ENCODE measurements at places on chromosomes 2 and 18.

GRCh38 chr2:240982821-240983281 is 15.6 kb upstream of the SNED1 start:
- no peak for DNase-seq

- no peak for DNase-seq
These were observed 27.1 kb upstream of the IHH start for GRCh38 chr2:219087848-219088247.

DNA sequence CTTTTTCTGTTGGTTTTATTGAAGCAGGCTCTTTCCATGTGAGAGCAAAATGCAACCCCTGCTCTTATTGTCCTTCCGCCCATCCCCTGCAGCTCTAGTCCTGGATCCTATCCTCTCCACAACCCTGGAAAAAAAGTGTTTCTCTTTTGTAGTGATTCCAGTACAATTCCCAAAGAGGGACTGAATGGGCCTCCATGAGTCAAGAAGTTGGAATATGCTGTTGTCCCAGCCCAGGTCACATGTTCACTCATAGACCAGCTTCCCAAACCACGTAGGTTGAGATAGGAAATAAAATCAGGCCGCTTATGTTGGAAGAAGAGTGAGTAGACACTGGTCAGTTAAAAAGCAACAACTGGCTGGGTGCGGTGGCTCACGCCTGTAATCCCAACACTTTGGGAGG is 39.4 kb downstream of the CPO start:
- no peak for DNase-seq

DNA sequence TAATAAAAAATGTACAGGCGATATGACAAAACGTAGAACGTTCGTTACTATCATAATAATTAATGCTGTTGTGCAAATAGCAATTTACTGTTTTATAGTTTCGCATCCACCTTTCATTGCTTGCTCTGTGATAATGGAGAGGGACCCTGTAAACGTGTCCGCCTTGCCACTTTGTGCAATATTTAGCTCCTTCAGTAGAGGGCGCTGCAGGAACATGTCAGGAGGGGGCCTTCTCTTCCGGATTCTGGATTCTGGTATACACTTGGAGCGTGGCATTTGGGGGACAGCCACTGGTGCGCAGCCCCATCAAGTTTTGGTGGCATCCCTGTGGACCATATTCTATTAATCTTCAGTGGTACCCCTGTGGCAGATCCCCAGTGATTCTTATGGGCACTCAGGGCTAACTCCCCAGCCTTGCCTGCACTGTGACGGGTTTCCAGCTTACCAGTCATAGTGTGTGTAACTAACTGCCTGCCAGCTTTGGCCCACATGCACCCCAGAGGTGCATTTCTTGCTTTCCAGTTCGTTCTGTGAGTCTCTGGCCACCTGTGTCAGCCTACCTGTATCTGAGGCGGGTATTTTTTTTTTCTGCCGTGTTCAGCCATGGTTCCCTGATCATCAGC is 140.3 kb downstream of the CYRIA start:
- DNase-seq: peak; percentile 36

DNA sequence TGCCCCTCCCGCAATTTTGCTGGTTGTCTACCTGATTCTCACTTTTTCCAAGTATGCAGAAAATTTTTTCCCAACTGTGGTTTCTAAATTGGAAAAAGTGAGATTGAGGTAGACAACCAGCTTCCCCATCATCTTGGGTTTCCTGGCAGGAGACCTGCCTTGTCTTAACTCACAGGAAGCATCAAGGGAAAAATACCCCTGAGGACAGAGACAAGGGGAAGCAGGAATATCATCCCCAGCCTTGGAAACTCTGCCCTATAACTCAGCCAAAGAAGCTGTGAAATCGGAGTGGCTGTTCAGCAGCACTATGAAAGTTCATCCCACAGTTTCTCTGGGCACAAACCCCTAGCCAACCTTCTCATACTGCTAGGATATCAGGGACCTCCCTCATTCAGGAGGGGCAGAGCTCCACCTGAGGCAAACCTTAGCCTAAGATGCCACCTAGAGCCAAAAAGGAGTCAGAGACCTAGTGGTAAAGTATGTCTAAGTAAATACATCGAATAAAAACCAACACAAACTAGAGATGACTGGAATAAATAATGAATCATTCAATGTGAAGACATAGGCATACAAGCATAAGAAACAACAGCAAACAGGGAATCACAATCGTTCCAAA is 68.2 kb downstream of the ZSWIM2 start:
- DNase-seq: peak; percentile 63

- DNase-seq: no peak
These were observed 498.7 kb downstream of the BCL11A start for GRCh38 chr2:60054571-60055340.

GRCh38 chr2:37563375-37564015 is 107.9 kb downstream of the CDC42EP3 start:
- DNase-seq: no peak

- DNase-seq: no peak
These were observed 484 bp upstream of the DARS1 start for GRCh38 chr2:135985826-135986393.

GRCh38 chr2:55112229-55113031 is 62.2 kb upstream of the RTN4 start:
- no peak for DNase-seq

DNA sequence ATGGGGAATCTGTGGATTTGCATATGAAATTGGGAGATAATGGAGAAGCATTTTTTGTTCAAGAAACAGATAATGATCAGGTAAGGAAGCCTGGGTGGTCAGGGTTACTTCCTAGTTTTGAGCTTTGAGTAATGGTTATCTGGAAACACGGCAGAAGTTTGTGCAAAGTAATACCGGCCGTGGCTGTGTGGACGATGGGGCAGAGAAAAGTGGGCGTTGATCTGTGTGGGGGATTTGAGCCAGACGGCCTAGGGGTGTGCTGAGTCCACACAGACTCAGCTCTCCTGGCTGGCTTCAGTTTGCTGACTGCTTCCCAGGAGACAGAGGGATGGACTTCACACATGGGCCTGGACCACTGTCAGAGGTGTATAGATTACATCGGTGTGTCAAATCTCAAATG is 21.3 kb downstream of the LPIN1 start:
- no peak for DNase-seq

GRCh38 chr2:236939721-236940231 is 145.9 kb upstream of the COPS8 start:
- no peak for DNase-seq

- no peak for DNase-seq
These were observed 37.2 kb downstream of the DRC1 start for GRCh38 chr2:26438926-26439325.

DNA sequence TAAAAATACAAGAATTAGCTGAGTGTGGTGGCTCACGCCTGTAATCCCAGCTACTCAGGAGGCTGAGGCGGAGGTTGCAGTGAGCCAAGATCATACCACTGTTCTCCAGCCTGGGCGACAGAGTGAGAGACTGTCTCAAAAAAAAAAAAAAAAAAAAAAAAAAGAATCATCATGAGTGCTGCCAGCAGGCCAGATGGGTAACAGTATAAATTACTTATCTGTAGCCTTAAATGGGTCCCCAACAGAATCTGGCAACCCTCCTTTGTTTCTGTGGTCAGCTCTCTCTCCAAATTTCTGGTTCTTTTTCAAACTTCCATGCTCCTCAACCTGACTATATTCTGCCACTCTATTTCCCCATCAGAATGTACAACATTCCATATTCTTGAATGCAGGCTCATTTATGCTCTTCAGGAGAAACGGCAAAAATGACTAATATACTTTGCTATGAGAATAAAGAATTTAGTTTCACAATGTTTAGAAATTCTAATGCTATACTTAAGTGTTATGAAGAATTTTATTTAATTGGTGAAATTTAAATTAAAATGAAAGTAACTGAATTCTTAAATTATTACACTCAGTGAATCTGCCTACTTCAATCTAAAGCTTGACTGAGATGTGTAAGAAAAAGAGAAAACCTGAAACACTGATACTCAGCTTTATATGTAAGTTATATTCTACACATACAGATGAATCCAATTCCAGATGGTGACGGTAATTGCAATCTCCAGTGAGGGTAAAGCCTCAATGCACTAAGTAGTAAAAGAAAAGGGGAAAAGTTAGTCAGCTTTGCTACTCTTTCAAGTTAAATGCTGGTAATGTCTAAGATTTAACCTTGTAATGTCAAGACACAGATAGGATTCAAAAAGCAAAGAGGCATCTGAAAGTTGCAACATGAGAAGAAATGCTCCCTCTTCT is 24.8 kb downstream of the LPIN2 start:
- DNase-seq: no peak

GRCh38 chr18:48934415-48934722 is 16.4 kb downstream of the SMAD7 start:
- DNase-seq: no peak

DNA sequence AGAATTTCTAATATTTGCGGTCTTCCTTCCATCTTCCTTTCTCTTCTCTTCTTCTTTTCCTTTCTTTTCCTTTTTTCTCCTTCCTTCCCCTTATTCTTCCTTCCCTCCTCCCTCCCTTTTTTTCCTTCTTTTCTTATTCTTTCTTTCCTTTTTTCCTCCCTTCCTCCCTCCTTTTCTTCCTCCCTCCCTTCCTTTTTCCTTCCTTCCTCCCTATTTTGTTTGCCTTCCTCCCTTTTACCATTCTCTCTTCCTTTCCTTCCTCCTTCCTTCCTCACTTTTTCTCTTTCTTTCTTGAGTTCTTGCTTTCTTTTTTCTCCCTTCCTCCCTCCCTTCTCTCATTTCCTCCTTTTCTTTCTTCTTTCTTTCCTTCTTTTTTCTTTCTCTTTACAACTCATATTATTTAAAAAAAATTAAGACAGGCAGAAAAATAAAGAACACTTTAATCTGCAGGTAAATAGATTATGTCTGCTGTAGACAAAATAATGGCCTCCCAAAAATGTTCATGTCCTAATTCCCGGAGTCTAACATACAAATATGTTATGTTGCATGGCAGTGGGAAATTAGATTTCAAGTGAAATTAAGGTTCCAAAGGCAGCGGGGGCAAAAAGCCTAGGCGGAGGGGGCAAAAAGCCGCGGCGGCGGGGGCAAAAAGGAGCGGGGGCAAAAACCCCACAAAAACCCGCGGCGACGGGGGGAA is 152.4 kb downstream of the ANKRD30BL start:
- DNase-seq: no peak

GRCh38 chr18:72601481-72601880 is 57.3 kb upstream of the CBLN2 start:
- DNase-seq: no peak

- no peak for DNase-seq
These were observed 143.9 kb upstream of the DLX2 start for GRCh38 chr2:172246649-172247048.

DNA sequence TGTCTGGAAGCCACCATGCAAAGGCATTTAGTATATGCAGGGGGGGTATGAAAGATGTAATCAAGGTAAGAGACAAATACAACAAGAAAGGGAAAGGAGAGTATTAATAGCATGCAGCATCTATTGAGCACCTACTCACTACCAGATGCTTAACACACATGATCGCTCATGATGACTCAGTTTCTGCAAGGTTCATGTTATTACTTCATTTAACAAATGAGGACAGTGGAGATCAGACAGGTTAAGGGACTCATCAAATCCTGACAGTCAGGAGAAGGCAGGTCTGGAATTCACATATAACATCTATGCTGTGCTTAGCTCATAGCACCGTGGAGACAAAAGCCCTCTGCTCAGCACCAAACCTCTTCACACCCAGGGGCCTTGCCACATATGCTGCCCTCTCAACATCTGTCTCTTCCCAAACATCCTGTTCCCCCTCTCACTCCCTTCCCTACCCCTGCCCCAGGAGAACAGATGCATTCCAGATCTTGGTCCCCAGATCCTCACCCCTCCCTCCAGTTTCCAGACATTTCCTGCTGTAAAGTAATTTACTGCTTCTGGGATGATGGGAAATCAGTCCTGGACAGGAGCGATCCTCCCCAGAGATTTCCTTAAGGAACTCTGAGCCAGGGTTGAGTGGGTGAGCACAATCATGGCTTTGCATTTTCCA is 155.3 kb downstream of the ANTXR1 start:
- DNase-seq: no peak

GRCh38 chr2:63755965-63756364 is 85.7 kb upstream of the UGP2 start:
- no peak for DNase-seq

DNA sequence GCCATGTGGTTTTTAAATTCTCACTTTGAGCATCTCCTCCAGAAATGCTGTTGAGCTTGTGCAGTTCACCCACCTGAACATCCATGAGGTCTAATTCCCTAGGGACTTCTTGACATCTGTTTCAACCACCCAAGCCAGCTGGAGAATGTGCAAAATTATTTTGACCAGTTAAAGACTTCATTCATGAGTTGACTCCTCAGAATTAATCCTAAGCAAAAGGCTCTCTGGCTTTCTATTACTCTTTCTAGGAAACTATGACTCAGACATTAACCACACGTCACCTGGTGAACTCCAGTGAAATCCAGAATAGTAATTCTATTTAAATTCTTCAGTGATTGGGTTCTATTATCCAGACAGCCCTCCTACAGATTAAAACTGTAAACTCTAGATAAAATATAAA is 247.5 kb downstream of the NBAS start:
- no peak for DNase-seq

- no peak for DNase-seq
These were observed 69.4 kb downstream of the LOXHD1 start for GRCh38 chr18:46587600-46587999.

- no peak for DNase-seq
These were observed 75.6 kb upstream of the REG3A start for GRCh38 chr2:79235135-79235534.

DNA sequence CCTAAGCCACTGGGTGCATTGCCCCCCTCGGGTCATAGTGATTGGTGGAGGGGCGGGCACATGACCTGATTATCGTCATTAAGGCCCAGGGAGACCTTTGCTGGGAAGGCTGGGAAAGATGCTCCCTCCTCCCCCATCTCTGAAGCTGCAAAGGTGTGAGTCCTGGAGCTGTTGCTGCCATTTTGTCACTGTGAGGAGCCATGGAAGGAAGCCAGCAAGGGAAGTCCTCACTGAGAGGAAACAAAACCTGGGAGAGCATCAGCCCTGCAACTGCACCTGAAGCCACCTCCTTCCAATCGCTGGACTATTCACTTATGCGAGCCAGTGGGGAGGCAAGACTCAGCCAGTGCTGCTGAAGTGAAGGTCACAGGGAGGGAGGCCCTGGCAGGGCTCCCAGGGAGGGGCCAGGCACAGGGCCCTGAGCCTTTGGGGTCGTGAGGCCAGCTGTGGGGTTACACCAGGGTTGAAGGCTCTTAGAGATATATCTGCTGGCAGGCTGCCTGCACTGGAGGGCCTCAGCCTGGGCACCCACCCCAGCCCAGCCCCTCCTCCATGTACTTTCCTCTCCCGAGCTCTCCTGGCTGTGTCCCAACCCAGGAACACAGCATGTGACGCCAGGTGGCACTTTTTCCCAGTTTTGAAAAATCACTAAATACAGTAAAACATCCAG is 10.7 kb upstream of the FAHD2A start:
- no peak for DNase-seq

DNA sequence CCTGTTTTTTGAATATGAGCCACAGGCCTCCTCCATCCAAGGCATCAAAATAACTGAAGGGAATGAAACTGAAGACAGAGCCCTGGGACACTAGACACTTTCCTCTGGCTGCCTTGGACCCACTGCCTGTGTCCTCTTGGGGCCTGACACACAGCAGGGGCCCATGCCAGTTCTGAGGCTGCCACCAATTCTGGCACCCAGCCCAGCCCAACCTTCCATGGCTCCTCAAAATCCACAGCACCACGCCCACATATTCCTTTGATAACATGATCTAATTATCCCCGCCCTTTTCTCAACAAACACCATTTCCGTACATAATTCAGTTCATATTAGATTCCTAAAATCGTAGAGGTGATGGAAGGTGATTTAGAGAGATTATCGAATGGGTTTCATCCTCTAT is 64.2 kb downstream of the EMX1 start:
- DNase-seq: no peak

GRCh38 chr18:3511980-3512379 is 62.0 kb downstream of the TGIF1 start:
- DNase-seq: no peak
